ENCODE measurements at places on chromosomes 6 and 20.
A peak's percentile ranks its signal among the peaks of the same experiment; 100 is the strongest.

- H3K27me3 ChIP-seq = no peaks in the 10 kb centered on the region
- no peak overlapping the region for H3K27ac ChIP-seq
- no peaks in the 10 kb centered on the region for H3K4me1 ChIP-seq
- no peaks in the 10 kb centered on the region for H3K36me3 ChIP-seq
- H3K4me3 ChIP-seq = no peak overlapping the region
These were observed 114.3 kb downstream of the PRKN start for GRCh38 chr6:162613310-162613709.

DNA sequence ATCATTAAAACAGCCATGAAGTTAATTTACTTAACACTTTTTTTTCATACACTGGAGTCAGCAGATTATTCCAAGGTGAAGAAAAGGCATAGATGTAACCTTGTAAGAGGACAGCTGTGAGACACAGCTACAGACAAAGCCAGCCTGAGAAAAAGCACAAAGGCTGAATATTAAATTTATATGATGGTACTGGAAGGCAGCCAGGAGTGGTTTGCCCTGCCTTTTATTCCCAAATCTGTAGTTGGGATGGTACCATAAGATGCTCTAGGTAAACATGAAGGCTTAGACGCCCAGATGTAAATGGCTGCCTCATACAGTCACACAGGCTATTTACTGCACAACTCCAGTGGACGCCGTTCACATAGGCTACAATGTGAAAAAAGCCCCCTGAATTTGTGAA, 42.1 kb upstream of the LOC128125822 start:
- H3K36me3 ChIP-seq = no peaks in the 10 kb centered on the region
- no peak overlapping the region for H3K27ac ChIP-seq
- no peak for DNase-seq

- H3K27ac ChIP-seq = no peak overlapping the region
- H3K4me3 ChIP-seq = no peak overlapping the region
- H3K27me3 ChIP-seq = no peaks in the 10 kb centered on the region
- DNase-seq = no peak
- H3K4me1 ChIP-seq = no peaks in the 10 kb centered on the region
These were observed 38.6 kb downstream of the NKX2-4 start for GRCh38 chr20:21358737-21359136.

DNA sequence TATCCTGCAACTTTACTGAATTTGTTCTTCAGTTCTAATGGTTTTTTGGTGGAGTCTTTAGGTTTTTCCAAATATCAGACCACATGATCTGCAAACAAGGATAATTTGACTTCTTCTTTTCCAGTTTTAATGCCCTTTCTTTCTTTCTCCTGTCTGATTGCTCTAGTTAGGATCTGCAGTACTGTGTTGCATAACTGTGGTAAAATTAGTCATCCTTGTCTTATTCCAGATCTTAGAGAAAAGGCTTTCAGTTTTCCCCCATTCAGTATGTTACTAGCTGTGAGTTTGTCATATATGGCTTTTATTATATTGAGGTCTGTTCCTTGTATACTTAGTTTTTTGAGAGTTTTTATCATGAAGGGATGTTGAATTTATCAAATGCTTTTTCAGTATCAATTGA, 4.3 kb downstream of the MICA start:
- H3K27me3 ChIP-seq = no peaks in the 10 kb centered on the region
- H3K36me3 ChIP-seq = peaks cover 18% of the 10 kb centered on the region
- H3K4me3 ChIP-seq = no peak overlapping the region
- H3K4me1 ChIP-seq = peaks cover 22% of the 10 kb centered on the region

DNA sequence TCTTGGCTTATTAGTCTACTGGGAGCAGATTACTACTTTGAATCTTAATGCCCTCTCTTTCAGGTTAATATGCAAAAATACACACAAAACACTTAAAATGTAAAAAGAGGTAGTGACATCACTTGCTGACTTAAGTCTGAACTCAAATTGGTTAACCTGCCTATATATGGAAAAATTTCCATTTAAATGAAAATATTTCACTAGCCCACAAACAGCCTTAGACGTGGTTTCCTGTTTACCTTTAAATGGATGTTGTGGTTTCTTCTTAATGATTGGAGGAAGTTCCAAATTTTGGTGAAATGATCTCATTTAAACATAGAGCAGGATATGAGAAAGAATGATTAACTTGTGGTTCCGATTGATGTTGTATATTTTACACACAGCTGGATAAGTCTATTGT, 553.7 kb downstream of the CD109 start:
- no peak overlapping the region for H3K27ac ChIP-seq
- H3K4me1 ChIP-seq = no peaks in the 10 kb centered on the region
- H3K36me3 ChIP-seq = no peaks in the 10 kb centered on the region
- H3K4me3 ChIP-seq = no peak overlapping the region
- no peak for DNase-seq

GRCh38 chr20:34703424-34704176, 544 bp upstream of the TP53INP2 start:
- no peaks in the 10 kb centered on the region for H3K27me3 ChIP-seq
- peaks cover 16% of the 10 kb centered on the region for H3K4me1 ChIP-seq
- no peaks in the 10 kb centered on the region for H3K36me3 ChIP-seq
- H3K4me3 ChIP-seq = peak overlapping the region; percentile 81
- peak overlapping the region; percentile 96 for H3K27ac ChIP-seq
- DNase-seq = no peak

DNA sequence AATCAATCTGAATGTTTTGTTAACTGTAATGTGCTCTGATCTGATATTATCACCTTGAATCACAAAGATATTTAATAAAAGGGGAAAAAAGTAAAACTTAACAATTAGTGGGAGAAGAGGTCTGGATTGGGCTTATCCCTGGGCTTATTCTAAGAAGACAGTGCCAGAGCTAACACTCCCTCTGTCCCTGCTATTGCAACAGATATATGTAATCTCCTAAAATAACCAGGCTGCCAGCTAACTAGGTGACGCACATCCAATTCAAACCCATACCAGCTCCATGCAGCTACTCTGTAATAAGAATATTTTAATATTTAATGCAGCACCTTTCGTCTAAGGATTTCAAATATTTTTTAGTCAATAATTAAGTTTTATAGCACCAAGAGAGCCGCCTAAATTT, 330.1 kb upstream of the MARCKS start:
- H3K4me3 ChIP-seq = no peak overlapping the region
- no peak for DNase-seq
- no peaks in the 10 kb centered on the region for H3K36me3 ChIP-seq
- H3K27me3 ChIP-seq = no peaks in the 10 kb centered on the region
- H3K27ac ChIP-seq = no peak overlapping the region

GRCh38 chr6:126807876-126808275, 310.6 kb upstream of the RSPO3 start:
- H3K4me1 ChIP-seq = no peaks in the 10 kb centered on the region
- H3K27me3 ChIP-seq = no peaks in the 10 kb centered on the region
- H3K4me3 ChIP-seq = no peak overlapping the region
- no peaks in the 10 kb centered on the region for H3K36me3 ChIP-seq
- no peak for DNase-seq

DNA sequence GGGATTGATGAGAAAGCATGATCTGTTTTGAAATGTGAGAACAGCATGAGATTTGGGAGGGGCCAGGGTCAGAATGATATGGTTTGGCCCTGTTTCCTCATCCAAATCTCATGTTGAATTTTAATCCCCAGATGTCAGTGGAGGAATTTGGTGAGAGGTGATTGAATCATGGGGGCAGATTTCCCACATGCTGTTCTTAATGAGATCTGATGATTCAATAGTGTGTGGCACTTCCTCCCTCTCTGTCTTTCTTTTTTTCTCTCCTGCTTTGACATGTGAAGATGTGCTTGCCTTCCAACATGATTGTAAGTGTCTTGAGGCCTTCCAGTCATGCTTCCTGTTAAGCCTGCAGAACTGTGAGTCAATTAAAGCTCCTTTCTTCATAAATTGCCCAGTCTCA, 1060.3 kb upstream of the CITED2 start:
- H3K4me1 ChIP-seq = no peaks in the 10 kb centered on the region
- no peaks in the 10 kb centered on the region for H3K36me3 ChIP-seq
- H3K27ac ChIP-seq = no peak overlapping the region
- no peak for DNase-seq
- H3K4me3 ChIP-seq = no peak overlapping the region
- no peaks in the 10 kb centered on the region for H3K27me3 ChIP-seq

- no peak overlapping the region for H3K4me3 ChIP-seq
- peaks cover 5% of the 10 kb centered on the region for H3K27me3 ChIP-seq
- no peak for DNase-seq
These were observed 4.1 kb upstream of the GPR63 start for GRCh38 chr6:96841345-96841744.

GRCh38 chr20:63831646-63831992, 555 bp upstream of the ZBTB46 start:
- no peak for DNase-seq
- no peak overlapping the region for H3K4me3 ChIP-seq

DNA sequence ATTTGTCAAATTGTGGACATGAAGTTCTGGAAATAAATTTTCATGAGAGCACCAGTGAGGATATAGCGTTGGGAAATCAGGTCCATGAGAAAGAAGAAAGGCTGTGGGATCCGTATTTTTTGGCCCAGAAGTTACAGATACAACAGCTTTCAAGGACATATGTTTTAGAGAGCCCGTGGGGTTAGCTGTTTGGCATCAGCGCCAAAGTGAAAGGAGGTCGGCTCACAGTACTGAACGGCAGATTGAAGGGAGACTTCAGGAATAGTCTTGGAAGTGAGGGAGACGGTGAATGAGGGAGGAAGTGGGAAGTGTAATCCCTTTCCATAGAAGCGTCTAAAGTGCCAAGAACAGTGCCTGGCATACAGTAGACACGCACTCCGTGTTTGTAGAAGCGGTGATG, 31.8 kb downstream of the ZDHHC14 start:
- H3K27me3 ChIP-seq = no peaks in the 10 kb centered on the region
- no peak overlapping the region for H3K27ac ChIP-seq
- no peak for DNase-seq

GRCh38 chr6:112563368-112563767, 216.2 kb downstream of the RFPL4B start:
- no peak overlapping the region for H3K4me3 ChIP-seq
- no peak overlapping the region for H3K27ac ChIP-seq

- H3K4me1 ChIP-seq = peaks cover 61% of the 10 kb centered on the region
- no peaks in the 10 kb centered on the region for H3K27me3 ChIP-seq
- no peak for DNase-seq
- no peak overlapping the region for H3K4me3 ChIP-seq
These were observed 19.9 kb downstream of the JARID2 start for GRCh38 chr6:15265787-15266186.

DNA sequence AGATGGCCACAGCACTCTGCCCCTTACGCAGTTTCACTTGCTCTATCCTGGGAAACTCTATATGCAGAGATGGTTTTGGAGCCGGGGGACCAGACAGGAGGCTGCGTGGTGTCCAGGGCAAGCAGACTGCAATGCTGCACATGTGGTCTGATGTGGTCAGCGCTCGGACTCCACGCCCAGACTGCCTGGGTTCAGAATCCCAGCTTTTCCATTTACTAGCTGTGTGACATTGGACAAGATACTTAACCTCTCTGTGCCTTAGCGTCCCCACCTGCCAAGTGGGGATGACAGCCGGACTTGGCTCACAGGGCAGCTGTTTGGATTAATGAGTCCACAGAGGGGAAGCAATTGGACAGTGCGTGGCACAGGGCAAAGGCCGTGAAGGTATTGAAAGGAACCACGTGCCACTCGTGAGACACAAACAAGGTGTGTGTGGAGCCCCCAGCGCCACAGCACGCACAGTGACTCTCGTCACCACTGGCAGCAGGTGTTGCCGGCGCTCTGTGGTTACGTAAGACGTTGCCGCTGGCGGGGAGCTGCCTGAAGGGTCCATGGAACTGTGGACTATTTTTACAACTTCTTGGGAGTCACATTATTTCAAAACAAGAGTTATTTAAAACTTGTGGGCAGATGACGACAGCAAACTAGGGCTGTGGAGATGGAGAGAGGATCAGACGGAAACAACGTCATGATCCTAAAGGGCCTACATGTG, 201.4 kb downstream of the PREX1 start:
- H3K27ac ChIP-seq = no peak overlapping the region
- DNase-seq = no peak
- peaks cover 13% of the 10 kb centered on the region for H3K36me3 ChIP-seq
- H3K4me1 ChIP-seq = peaks cover under 1% of the 10 kb centered on the region

DNA sequence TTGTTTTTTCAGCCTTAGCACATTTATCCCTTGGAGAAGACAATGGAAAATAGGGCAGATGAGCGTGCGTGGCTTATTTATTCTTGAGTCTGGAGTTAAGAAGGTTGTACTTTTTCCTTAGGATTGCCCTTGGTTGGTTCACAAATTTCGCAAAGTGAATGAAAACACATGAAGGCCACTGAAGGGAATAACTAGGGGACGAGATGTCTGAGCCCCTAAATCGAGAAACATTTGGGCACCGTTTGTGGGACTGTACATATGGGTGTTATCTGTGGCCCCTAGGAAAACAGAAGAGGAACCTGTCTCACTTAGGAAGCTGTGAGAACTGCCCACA, 19.4 kb upstream of the TRIM27 start:
- no peaks in the 10 kb centered on the region for H3K36me3 ChIP-seq
- H3K4me1 ChIP-seq = peaks cover 35% of the 10 kb centered on the region
- peak overlapping the region; percentile 52 for H3K4me3 ChIP-seq
- peak overlapping the region; percentile 82 for H3K27ac ChIP-seq

- H3K27ac ChIP-seq = no peak overlapping the region
- DNase-seq = peak; percentile 23
These were observed 134.4 kb downstream of the ARHGAP18 start for GRCh38 chr6:129575378-129576118.

- peak; percentile 58 for DNase-seq
- no peaks in the 10 kb centered on the region for H3K27me3 ChIP-seq
- H3K4me1 ChIP-seq = peaks cover 46% of the 10 kb centered on the region
- no peak overlapping the region for H3K4me3 ChIP-seq
- no peak overlapping the region for H3K27ac ChIP-seq
- no peaks in the 10 kb centered on the region for H3K36me3 ChIP-seq
These were observed 2.0 kb upstream of the PLCG1 start for GRCh38 chr20:41135187-41135887.

- DNase-seq = peak; percentile 66
- peak overlapping the region; percentile 89 for H3K27ac ChIP-seq
- H3K27me3 ChIP-seq = no peaks in the 10 kb centered on the region
- no peaks in the 10 kb centered on the region for H3K36me3 ChIP-seq
- peaks cover 36% of the 10 kb centered on the region for H3K4me1 ChIP-seq
- H3K4me3 ChIP-seq = peak overlapping the region; percentile 70
These were observed 39.8 kb downstream of the GNAS start for GRCh38 chr20:58892141-58892931.

- H3K4me1 ChIP-seq = peaks cover 30% of the 10 kb centered on the region
- DNase-seq = no peak
- H3K36me3 ChIP-seq = peaks cover 6% of the 10 kb centered on the region
- H3K27ac ChIP-seq = peak overlapping the region; percentile 93
These were observed 435 bp downstream of the ZSWIM3 start for GRCh38 chr20:45857882-45858216.

- H3K36me3 ChIP-seq = no peaks in the 10 kb centered on the region
- H3K4me1 ChIP-seq = no peaks in the 10 kb centered on the region
- peaks cover 7% of the 10 kb centered on the region for H3K27me3 ChIP-seq
- no peak for DNase-seq
- no peak overlapping the region for H3K4me3 ChIP-seq
These were observed 53.2 kb upstream of the SLCO4A1 start for GRCh38 chr20:62589150-62589498.

- no peaks in the 10 kb centered on the region for H3K27me3 ChIP-seq
- no peak for DNase-seq
- H3K36me3 ChIP-seq = no peaks in the 10 kb centered on the region
- no peaks in the 10 kb centered on the region for H3K4me1 ChIP-seq
- no peak overlapping the region for H3K4me3 ChIP-seq
These were observed 20.4 kb downstream of the MAFB start for GRCh38 chr20:40668449-40669228.

GRCh38 chr6:150273457-150274309, 95.1 kb upstream of the IYD start:
- no peak overlapping the region for H3K4me3 ChIP-seq
- no peaks in the 10 kb centered on the region for H3K27me3 ChIP-seq
- no peak overlapping the region for H3K27ac ChIP-seq
- peaks cover 7% of the 10 kb centered on the region for H3K4me1 ChIP-seq
- DNase-seq = no peak

Data from CD8-positive, alpha-beta memory T cell (primary cell).